ENCODE measurements at places on chromosomes 1 and 21.

GRCh38 chr1:211734359-211734758 lies 58.9 kb upstream of the NEK2 start:
- no peak for DNase-seq

- DNase-seq, result no peak
Observed at GRCh38 chr1:76203127-76203526, 128.6 kb downstream of the ST6GALNAC3 start.

- DNase-seq, result no peak
Observed at GRCh38 chr1:103336408-103336807, 189.1 kb upstream of the RNPC3 start.

- no peak for DNase-seq
Observed at GRCh38 chr1:237043846-237044636, 2.1 kb downstream of the RYR2 start.

DNA sequence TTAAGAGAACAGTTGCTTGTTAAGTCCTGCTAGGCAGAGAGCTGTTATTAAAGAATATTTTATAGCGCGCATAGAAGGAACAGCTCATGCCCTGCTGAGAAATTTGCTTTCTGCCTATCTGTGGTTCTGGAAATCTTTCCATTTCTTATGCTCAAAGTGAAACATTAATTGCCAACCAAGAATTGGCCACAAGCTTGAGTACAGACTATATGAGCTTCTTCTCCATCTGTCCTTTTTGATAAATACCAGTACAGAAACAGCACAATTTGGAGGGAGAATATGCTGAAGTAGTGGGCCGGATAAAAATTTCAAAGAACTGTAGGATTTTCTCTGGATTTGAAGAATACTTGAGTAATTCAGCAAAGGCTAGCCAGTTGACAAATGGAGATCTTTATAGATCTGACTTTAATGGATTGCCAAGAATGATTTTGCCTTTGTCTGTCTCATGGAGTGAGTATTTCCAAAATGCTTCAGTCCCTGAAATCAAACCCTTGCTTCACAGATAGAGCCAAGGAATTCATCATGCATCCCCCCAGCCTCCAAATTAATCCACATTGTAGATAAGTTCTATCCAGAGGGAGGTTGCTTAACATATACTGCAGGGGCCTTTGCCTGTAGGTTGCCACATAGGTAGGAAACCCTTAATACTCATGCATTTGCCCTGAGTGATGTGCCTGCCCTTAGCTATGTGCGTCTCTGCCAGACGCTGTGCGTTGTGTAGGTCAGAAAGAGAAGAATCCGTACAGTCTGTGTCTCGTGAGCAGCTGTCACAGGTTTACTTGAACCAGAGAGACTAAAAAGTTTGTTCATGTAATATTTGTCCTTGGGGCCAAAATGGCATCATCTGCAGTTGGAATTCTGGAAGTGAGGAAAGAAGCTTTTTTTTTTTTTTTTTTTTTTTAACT lies 44.2 kb downstream of the SMYD2 start:
- DNase-seq, result no peak

DNA sequence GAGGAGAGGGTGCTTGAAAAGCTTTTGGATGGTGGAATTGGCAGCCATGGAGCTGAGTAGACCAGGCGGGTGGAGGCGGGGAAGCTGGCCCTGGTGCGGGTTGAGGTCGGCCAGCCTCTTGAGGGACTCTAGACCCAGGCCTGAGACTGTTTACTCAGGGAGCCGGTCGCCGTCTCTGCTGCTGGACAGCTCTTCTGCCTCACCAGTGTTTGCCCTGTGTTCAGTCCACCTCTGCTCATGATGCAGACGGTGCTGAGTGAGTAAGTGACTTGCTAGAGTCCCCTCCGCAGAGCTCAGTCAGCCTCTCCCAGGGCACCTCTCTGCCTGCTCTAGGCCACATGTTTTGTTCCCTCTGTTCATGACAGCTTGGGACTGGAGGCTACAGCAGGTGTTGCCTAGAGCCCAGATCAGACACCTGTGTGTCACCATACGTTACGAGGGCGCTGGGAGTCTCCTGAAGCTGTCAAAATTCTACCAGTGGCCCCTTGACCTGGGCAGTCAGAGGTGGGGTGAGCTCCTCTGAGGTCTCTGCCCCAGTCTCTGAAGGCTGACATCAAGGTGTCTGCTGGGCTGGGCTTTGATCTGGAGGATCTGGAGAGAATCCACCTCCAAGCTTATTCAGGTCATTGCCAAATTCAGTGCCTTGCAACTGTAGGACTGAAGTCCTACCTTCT lies 73.5 kb upstream of the WNT4 start:
- DNase-seq, result no peak

DNA sequence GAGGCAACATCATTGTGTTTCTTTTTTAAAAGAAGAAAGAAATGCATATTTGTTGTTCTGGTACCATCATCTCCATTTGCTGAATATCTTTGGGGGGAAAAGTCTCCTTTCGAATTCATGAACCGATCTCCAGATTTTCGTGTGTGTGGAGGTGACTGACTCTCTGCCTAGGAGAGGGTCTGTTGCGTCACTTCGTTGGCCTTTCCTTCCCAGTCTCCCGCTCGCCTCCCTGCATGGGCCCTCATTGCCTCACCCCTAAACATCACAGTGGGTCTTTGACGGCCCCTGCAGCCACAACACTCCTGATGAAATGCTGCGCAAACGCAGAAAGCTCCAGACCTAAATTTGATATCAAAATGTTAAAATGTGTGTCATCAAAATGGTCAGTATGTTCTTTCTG lies 103.2 kb upstream of the RALGPS2 start:
- DNase-seq, result peak; percentile 11

DNA sequence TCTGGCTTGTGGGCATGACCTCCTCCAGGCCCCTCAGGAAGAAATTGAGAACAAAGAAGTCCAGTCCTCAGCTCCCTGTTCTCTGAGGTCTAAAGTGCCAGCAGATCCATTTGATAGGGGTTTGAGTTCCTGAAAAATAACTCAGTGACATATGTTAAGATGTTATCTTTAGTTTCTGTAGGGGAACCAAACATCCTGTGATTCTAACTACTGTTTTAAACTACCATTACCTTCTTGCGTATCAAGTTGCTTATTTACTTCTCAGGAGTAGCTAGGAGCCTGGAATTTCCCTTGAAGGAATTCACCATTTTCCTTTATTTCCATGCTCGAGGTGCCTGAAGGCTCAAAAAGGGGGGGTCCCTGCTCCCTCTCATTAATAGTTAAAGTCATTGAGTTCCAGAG lies 18.8 kb upstream of the LIN9 start:
- no peak for DNase-seq

GRCh38 chr1:172977296-172978017 lies 73.3 kb downstream of the TNFSF18 start:
- no peak for DNase-seq

DNA sequence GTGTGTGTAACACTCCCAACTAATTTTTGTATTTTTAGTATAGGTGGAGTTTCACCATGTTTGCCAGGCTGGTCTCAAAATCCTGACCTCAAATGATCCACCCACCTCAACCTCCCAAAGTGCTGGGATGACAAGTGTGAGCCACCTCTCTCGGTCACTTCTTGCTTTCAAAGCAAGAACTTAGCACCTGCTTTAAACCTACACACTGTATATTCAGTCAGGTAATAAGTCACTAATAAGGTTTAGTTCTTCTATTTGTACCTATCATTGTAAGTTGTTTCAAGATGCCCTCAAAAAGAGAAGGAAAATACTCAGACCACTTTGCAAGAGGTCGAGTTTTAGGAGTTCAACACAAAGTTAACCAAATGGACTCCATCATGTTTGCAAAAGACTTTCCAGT lies 431.3 kb downstream of the MRPL39 start:
- no peak for DNase-seq

- no peak for DNase-seq
Observed at GRCh38 chr1:245277276-245277675, 122.5 kb downstream of the KIF26B start.

GRCh38 chr1:186985889-186986491 lies 157.2 kb downstream of the PLA2G4A start:
- no peak for DNase-seq

GRCh38 chr1:67239738-67240137 lies 67.9 kb upstream of the IL12RB2 start:
- no peak for DNase-seq

- DNase-seq, result no peak
Observed at GRCh38 chr1:233605205-233605604, 8.7 kb upstream of the KCNK1 start.

- DNase-seq, result no peak
Observed at GRCh38 chr1:202072211-202072765, 50.4 kb upstream of the GPR37L1 start.
